ENCODE measurements at places on chromosomes 1 and 21.

GRCh38 chr1:91153341-91153740, 131.5 kb upstream of the ZNF644 start:
- DNase-seq, result no peak

- peak; percentile 90 for DNase-seq
Observed at GRCh38 chr21:42424914-42425541, 21.3 kb downstream of the UBASH3A start.

GRCh38 chr1:213657879-213658278, 329.9 kb upstream of the PROX1 start:
- DNase-seq, result no peak

DNA sequence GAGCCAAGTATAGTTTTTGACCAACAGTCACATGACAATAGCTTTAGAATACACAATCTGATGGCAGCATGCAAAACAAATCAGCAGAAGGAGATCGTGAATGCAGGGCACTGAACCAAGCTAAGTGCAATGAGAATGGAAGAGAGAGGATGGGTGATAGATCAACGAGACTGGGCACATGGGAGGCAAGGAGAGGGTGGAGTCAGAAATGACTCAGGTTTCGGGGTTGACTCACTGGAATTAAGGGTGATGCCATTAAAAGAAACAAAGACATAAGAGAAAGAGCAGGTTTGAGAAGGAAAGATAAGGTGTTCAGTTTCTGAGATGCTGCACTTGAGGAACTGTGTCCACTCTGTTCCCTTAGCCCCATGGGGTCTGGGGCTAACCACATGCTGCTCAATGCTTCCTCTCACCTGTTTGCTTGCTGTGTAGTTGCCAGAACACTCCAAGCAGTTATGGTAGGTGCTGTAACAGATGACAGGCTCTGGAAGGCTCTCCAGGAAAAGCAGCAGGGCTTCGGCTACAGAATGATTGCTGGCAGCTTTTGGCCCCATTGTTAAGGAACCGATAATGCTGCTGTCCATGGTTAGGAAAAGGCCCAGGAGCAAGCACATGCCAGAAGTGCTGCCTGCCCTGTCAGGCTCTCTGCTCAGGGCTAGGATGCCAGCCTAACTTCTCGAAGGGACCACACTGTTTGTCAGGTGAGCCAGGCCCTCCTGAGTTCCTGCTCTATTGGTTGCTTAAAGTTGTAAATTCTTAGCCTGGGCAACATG, 6.1 kb upstream of the MTF1 start:
- no peak for DNase-seq

GRCh38 chr1:183457449-183457848, 14.8 kb upstream of the SMG7 start:
- no peak for DNase-seq

- no peak for DNase-seq
Observed at GRCh38 chr21:44764319-44765230, 37.0 kb downstream of the UBE2G2 start.
